ENCODE measurements at places on chromosomes 3 and 15.

GRCh38 chr3:10695595-10696285 lies 120.3 kb upstream of the SLC6A11 start:
- no peak for DNase-seq

DNA sequence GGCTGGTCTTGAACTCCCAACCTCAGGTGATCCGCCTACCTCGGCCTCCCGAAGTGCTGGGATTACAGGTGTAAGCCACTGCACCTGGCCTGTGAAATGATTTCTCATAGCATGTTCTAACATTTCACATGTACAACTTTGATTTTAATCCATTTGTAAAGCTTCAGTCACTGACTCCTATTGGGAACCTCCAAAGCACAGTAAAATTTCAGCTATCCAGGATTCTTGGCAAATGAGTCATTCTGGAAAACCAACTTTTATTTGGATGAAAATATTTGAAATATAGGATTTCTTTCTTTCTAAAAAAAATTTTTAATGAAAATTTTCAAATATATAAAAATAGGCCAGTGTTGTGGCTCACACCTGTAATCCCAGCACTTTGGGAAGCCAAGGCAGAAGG lies 2.7 kb upstream of the LMAN1L start:
- no peak for DNase-seq

DNA sequence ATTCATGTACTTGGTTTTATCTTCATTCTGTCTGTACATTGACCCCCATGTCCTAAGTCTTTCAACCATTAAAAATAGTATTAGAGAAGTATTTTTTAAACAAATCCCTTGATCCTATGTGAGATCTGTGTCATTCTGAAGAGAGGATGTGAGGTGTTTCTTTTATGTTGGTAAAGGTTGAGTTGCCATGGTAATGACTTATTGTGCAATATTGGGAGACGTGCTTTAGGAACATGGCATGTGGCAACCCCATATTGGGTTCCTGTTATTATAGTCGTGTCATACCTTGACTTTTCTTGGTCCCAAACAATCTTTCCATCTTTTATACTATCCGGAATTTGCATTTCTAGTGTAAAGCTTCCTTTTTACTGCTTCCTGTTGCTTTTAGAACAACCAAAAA lies 203.1 kb downstream of the KCNAB1 start:
- no peak for DNase-seq

- DNase-seq = peak; percentile 29
Measured at GRCh38 chr3:170301405-170301804, 56.1 kb upstream of the SKIL start.

DNA sequence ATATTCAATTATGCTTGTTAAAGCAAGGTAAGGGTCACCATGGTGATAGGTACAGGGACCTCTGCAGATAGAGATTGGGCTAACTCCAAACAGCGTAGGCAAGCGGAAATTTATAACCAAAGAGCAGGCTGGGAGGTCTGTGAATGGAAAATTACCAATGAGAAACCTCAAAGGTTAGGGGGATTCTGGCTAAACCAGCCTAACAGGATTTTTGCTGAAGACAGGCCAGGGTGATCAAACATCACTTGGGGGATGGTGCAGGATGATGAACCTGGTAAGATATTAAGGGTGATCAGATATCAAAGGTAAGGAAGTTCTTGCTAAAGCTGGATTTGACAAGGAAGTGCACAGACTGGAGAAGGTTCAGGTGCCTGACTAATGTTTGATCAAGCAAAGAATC lies 35.3 kb upstream of the SNRPN start:
- no peak for DNase-seq

DNA sequence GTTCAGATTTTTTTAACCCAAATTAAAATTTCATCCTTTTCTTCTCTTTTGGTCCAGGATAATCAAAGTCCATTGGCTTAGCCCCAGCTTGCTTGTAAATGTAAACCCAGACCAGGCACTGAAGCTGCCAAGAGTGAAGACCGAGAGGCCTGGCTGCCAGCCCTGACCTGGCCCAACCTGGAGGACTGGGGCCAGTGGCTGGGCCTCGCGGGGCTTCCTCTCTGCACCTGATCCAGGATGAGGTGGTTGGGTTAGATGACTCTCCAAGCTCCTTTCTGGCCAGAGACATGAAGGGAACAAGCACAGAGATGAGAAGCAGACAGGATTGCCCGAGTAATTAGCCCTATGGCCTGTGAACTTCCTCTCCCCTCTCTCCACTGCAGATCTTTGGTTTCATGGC lies 50.6 kb downstream of the CMTM6 start:
- DNase-seq = no peak

DNA sequence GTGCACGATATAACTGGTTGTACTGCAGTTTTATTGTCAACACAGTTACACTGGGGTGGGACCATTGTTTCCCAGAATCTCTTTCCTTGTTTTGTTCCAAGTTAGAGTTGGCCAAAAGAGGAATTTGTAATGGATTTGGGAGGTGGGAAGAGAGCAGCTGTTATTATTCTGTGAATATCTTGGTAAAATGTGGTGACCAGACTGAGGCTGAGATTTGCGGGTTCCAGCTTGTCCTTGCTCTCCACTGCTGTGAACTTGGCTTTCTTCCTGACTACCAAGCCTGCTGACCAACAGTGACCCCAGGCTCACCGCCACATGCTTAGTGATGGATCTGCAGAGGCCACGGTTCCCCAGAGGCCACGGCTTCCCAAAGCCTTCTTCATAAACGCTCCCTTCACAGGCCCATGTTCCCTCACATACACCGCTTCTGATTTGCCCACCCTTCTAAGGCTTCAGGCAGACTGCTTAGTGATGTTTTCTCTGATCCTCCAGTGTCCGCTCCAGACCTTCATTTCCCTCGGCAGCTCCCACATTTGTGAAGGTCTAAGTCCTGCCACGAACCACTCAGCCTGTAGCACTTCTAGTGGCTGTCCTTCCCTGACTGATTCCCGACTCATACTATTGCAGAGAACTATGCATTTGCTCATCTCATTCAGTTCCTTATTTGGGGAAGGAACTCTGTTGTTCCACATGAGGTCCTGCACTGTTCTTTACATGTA lies 525.5 kb upstream of the RGMA start:
- no peak for DNase-seq

- DNase-seq = no peak
Measured at GRCh38 chr3:184713521-184713920, 1.7 kb upstream of the MAGEF1 start.

- DNase-seq = no peak
Measured at GRCh38 chr3:125052624-125053303, 3.0 kb downstream of the HEG1 start.

DNA sequence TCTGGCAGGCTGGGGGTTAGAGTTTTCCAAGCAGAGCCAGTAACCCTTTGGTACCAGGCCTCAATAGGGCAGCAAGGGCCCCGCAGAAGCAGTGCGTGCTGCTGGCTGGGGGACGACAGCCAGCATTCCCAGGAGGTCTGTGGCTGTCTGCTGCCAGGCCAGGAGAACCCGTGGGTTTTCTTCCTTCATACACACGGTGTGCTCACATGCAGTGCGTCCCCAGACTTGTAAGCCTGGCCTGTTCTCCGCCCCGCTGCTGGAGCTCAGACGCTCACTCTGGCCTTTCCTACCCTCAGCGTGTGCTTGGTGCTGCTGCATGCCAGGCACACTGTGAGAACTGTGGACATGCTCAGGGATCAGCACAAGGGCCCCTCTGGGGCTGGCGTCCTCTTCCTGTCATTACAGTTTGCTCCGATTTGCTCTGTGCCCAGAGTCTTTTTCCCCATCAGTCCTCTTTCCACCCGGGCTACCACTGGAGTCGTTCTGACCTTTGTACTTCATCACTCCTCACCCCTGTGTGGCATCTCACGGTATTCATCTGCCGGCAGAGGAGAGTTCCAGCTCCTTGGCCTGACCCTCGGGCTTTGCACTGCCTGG lies 149.5 kb downstream of the DNAJB8 start:
- no peak for DNase-seq
